ENCODE measurements at places on chromosomes 2 and 18.

DNA sequence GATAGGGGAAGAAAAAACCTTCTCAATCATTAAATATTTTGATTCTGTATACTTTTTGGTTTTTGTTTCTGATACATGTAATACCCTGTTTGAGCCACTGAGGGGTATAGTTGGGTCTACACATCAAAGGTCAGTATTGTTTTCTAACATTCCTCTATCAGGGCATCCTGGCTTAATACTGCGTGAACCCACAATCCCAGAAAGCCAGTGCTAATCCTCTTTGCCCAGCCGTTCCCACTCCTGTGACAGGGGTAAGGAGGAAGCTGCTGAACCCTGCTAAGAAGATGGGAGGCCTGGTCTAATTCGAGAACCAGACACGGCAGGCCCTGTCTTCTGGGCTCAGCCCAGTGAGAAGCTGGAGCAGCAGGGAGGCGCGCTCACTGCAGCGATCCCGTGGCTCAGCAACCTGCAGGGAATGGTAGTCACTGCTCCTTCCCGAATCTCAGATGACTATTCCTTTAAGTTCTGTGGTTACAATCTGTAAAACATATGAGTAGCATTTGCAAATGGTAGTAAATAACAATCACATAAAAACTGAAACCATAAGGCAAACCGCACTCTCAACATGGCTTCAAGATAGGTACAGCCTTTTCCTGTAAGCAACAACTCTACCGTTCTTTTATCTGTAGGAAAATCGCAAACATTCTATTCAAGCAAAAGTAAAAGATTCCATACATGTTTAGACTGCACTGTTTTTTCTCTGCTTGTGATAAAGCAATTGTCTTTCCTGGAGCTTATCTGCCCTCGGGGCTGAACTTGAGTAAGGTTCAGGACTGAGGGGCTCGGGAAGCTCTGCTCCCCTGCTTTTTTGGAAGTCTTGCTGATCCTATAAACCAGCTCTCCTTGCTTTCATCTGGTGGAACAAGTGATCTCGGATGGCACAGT, 87.0 kb downstream of the EPB41L3 start:
- DNase-seq: no peak

GRCh38 chr18:37442477-37442876, 123.1 kb downstream of the CELF4 start:
- DNase-seq: no peak

DNA sequence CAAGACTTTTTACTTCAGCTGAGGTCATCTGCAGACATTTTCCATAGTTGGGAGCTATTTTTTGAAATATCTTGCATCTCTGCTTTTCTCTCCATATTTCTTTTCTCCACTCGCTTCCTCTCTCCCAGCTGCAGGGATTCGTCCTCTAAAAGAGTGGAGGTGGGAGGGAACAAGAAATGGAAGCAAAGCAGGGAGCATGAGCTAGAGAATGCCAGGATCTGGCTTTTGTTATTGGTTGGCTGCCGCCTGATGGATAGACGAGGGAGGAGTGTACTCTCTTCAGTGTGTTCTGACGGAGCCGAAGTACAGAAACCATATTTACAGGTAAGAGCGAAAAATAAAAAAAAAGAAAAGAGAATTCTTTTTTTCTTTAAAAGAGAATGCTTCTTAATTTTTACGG, at the start of gene CSRNP3:
CSRNP3 (plus strand) TSS at position 282 of the 400 bp plus-strand sequence. CDS start 125,368 bp downstream, outside the sequence.
- DNase-seq: no peak

DNA sequence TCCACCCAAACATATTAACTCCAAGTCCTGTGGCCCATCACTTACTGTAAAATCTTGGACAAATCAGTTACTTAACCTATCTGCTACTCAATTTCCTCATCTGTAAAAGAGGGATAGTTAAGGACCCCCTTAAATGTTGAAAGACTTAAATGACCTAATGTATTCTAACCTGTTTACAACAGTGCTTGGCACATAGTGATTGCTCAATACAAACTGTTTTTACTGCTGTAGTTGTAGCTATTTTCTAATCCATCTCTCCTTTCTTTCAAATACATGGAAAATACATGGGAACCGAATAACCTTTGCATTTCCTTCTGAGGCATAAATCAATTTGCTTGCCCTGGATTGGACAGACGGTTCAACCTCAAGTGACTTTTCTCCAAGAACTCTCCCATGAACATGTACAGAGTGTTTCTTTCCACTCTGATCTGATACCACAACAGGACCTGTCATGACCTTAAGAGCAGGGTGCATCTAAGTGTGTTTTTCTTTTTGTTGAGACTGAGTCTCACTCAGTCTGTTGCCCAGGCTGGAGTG, 2.7 kb downstream of the LNPK start:
- no peak for DNase-seq

DNA sequence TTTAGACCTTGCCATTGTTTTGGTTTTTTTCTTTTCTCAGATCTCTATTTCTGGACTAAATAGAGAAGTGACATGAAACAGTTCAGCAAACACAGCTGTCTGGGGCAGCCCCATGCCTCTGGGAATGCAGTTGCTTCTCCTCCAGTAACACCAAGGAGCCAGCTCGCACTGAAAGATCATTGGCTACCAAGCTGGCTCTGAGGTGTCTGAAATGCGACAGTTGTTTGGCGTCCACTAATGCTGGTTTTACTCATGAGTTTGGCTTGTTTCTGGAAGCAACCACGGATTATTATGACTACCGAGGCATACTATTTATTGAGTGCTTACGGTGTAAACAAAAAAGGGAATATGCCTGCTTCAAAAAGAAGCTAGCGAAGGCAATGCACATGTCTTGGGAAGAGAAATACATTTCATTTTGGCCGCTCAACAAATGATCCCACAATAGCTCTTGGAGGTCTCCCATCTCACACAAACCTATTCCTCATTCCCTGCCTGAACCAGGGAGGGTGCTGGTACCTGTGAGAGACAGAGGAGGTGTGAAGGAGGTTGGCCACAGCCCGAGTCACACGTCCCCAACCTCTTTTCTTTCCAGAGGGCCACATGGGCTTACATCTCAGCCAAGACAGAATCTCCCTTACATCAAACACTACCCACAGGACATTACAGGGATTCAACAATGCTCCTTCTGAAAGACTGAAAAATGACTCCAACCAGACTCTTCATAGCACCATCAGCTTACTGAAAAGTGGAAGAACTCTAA, 37.5 kb upstream of the NEB start:
- no peak for DNase-seq

DNA sequence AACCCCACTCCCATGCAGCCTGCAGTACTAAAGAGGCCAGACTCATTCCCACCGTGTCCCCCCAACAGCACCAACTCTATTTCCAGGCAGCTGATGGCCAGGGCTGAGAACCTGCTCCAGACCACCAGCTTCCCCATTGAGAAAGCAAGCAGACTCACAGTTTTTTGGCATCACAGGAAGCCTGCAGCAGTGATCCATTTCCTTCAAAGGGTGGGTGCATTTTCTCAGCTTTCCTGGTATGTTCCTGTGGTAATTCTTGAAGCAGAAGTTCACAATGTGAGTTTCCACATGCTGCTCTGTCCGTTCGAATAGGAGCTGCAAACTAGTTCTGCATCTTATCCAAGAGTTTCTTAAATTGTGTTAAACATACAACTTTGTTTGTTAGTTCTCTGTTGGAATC, 1249.6 kb upstream of the FAM98A start:
- DNase-seq: no peak

GRCh38 chr2:182593394-182593975, 122.6 kb upstream of the DNAJC10 start:
- no peak for DNase-seq

- DNase-seq: no peak
Observed at GRCh38 chr2:196286821-196287220, 115.4 kb upstream of the STK17B start.

GRCh38 chr18:42446195-42446594, 491.2 kb downstream of the PIK3C3 start:
- DNase-seq: no peak

DNA sequence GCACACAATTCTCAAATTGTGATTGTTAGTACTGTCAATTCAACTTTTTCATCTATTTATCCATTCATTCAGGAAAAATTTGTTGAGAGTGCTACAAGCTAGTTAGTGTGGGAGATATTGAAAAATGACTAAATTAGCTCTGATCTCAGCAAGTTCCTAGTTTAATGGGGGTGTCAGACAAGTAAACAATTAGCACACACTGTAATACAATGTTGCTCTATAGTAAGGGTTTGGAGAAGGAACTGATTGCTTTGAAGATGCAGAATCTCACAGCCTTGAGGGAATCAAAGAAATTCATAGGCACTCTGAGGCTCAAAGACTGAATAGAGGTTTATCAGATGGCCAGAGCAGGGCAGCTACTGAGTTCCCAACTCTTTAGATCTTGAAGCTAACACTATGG, 6.8 kb upstream of the CCNYL1 start:
- DNase-seq: no peak

DNA sequence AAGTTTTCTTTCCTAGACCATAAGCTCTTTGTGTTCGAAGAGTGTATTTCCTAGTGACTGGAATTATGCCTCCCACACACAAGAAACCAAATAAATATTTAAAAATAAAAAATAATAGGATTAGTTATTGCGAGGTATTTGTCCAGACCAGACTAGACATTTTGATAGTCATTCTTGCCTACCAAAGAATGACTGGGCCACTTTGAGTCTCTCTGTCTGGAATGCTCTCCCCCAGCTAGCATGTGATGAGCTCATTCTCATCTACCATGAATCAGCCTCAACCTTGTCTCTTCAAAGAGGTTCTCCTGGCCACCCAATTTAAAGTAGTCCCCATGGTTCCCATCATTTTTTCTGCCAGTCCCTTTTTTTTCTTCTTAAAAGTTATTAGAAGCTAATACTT, 13.9 kb upstream of the DSC1 start:
- no peak for DNase-seq

DNA sequence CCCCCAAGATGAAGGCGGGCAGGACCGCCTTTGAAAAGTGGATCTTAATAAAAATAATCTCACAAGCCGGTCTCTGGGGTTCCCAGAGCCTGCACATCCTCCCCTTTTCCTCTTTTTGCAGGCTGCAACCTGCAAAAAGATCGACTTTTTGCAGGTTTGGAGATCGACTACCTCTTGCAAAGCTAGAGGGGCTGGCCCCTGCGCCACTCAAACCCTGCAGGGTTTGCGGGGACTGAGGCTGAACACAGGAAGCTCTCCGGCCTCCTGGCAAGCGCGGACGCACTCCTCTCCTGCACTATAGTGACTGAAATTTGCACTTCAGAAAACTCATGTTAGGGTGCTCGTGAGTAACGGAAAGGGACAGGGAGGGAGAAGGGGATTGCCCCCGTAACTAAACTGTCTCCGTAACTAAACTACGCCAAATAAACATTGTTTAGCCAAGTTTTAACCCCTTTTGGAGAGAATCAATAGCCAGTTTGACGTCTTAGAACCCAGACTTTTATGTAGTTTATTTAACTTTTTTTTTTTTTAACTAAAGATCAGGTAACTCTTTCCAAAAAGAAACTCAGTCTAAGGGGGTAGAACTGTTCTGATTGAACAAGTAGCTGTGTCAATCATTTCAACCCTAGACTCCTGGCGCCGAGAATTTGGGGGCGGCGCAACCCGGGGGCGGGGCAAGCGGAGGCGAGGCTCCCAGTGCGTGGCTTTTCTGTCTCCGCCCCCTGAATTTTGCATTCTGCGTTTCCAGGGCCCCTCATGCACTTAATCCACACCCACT, 2.5 kb downstream of the IGFBP5 start:
- peak; percentile 29 for DNase-seq

DNA sequence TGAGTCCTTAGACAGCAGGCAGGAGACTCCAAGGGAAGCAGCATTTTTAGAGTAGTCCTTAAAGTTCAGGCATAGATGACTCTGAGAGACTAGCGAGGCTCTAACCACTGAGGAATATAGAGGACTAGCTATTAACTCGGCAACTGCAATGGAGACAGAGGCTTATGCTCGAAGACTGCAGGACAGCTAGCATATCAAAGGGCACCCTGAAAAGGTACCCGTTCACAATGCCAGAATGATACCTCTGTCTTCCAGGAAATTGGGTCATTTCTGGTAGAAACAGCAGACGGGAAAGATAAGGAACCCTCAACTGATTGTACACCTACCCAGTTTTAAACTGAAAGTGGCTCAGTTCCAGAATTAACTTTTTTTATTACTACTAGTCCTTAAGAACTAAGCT, 1204.0 kb upstream of the ZEB2 start:
- DNase-seq: no peak

GRCh38 chr2:96065381-96065930, 30.7 kb upstream of the GPAT2 start:
- no peak for DNase-seq

- no peak for DNase-seq
Observed at GRCh38 chr18:52395146-52395852, 55.3 kb downstream of the DCC start.

DNA sequence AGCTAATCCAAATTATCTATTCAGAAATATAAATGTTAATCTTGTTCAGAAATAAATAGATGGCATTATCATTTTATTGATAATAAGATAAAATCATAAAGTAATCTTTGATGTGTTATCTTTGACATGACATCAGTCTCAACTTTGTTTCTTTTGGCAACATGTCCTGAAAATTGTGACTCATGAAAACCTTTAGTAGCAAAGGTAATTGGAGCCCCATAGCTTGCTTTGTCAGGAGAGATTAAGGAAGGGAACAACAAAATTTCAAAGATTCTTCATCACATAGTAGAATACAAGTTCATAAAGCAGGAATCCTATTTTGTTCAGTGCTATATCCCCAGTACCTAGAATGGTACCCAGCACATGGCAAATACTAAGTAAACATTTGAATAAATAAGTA, 165.4 kb downstream of the KCNE4 start:
- no peak for DNase-seq

GRCh38 chr2:222304737-222305515, 6.1 kb upstream of the PAX3 start:
- DNase-seq: no peak

GRCh38 chr18:32724071-32724749, 48.6 kb downstream of the KLHL14 start:
- no peak for DNase-seq

DNA sequence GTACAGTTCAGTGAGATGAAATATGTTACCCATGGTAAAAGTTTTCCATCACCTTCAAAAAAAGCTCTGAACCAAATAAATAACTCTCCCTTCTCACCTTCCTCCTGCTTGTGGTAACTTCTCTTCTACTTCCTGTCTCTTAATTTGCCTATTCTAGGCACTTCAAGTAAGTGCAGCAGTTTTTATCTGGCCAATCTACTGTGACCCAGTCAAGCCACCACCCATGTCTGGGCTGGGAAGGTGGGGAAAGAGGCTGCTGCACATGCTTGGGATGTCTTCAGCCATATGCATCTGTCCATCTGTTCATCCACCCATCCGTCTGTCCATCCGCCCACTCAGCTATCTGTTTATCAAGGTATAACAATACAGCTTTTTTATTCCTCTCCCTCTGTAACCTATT, 31.6 kb downstream of the ZNF532 start:
- DNase-seq: no peak

GRCh38 chr2:158756331-158756730, 38.8 kb upstream of the DAPL1 start:
- DNase-seq: no peak

DNA sequence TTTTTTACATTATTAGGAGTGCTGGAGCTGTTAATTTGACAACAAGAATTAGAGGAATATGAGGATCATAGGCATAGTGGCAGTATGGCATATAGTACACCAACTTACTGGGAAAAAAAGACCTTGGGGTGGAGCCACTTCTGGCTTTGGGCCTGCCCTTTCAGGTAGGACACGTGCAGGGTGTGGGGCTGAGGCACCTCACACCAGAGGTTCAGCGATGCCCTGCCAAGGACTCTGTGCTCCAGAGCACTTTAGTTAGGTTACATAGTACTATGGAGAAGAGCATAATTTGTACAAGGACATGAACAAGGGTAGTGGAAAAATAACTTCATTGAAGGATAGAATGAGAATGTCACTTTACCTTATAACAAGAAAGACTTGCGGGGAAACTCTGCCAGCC, 77.1 kb upstream of the CD302 start:
- DNase-seq: no peak

All from stimulated activated CD8-positive, alpha-beta memory T cell treated with anti-CD3 and anti-CD28 coated beads, Interleukin-2, amount 100 ng/mL, for 1 hour (primary cell).